DMS 273 treated with DMSO at 0.1 percent for 48 hours (cell line): ENCODE measurements at places on chromosomes 11 and 22.

DNA sequence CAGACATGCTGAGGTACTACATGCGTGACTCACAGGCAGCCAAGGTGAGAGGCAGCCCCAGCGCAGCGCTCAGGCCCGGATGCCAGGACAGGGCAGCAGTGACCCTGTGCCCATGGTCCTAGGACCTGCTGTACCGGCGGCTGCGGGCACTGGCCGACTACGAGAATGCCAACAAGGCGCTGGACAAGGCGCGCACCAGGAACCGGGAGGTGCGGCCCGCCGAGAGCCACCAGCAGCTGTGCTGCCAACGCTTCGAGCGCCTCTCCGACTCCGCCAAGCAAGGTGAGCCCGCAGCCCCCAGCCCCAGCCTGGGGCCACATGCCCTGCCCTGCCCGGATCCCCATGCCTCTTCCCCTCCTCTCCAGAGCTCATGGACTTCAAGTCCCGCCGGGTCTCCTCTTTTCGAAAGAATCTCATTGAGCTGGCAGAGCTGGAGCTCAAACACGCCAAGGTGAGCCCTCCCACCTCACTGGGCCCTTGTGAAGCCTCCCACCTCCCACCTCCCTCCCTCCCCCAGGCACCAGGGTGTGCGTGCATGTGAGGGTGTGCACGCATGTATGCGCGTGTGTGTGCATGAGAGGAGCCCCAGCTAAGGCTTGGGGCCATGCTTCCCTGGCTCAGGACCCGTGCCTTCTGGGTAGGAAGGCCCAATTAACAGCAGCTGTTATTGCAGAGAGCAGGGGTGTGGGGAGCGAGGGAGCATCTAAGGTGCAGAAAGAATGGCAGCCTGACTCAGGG is 5.3 kb downstream of the CFL1 start:
- no peak for DNase-seq

GRCh38 chr22:33409079-33409478 is 350.9 kb upstream of the SYN3 start:
- no peak for DNase-seq

DNA sequence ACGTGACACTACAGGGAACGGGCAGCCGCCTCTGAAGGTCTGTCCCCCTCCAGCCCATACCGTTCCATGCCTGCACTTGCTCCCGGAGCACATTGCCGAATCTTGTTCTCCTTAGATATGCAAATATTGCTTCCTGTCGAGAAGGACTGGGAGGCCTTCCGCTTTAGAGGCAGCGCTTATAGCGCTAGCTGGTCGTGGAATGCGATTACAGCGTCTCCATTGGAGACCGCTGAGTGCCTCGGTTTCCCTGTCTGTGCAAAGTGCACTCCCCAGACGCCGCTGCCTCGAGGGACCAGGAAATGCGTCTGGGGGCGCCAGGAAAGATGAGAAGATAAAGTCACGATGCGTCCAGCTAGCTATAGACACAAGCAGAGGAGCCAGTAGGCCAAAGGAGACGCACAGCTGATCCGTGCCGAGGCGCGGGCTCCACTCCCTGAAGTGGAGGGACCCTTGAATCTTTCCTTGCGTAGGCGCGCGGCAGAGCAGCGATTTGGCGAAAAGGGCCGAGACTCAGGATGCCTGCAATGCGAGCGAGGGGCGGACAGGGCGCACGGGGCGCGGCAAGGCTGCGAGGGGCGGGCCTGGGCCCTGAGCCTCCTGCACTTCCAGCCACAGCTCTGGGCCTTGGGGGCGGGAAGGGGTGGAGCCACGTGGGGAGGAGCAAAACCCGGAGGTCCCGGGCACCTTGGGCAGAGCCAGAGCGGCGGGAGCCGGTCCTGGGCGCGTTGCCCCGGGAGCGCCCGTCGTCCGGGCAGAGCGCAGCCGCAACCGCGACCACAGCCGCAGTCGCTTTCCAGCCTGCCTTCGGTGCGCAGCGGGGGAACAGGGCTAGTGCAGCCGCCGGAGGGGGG is at the start of gene RASSF10:
TSS of gene RASSF10 (plus strand) at position 692 of the 851 bp plus-strand sequence. CDS start 261 bp downstream, outside the sequence.
- DNase-seq, result peak; percentile 22

GRCh38 chr22:27032091-27032761 is 374.8 kb downstream of the MIAT start:
- DNase-seq, result peak; percentile 86

DNA sequence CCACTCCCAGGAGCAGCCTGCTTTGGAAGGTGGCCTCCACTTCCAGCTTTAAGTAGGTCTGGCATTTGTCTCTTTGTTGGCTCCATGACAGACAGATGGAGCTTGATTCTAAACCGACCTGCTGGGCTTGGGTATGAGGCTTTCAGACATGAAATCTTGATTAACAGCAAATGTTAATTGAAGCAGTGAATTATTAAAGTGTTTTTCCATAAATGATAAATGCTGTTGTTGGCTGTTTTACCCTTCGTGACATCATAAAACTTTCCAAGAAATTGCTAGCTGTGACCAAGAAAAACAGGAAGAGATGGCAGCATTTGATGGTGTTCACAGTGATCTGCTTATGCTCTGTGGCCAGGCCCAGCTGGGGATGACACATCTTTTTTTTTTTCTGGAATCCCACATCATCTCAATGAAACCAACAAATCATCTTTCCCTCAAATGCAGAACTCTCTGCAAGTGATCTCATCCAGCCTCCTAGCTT is 66.1 kb downstream of the RBMXL2 start:
- no peak for DNase-seq

DNA sequence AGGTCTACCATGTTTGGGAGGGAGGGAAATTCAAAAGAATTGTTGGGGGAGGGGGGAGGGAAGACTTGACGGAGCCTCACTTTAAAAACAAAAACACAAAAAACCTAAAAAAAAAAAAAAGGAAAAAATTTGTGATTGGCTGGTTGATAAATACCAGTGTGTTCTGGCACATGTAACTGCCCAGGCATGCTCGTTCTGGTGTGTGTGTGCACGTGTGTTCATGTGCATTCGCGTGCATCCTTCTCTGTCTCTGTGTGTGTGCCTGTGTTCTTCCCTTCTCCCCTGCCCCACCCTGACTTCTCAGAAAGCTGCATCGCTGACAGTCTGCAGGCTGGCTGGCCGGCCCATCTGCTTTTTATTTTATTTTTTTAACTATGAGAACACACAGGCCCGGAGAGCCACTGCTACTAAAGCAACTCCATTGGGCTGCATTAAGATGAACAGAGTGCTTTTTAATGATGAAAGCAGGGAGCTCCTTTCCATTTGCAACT is 22.6 kb upstream of the ADSL start:
- DNase-seq, result no peak

DNA sequence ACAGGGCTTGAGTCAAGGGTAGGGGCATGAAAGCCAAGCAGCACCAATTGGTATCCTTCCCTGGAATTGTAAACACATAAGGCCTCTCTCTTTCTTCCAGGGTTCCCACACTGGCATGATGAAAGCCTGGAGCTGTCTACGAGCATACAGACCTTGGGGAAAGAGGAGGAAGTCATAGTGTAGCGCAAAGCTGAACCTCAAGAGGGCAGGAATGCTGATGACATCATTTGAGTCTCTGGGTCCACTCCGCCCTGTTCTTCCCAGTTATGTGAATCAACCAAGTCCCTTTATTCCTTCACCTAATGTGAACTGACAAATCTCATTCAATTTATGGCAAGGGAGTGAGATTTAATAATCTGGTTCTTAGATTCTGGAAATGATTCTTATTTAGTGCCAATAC is 266.4 kb upstream of the NCAM1 start:
- DNase-seq, result no peak

DNA sequence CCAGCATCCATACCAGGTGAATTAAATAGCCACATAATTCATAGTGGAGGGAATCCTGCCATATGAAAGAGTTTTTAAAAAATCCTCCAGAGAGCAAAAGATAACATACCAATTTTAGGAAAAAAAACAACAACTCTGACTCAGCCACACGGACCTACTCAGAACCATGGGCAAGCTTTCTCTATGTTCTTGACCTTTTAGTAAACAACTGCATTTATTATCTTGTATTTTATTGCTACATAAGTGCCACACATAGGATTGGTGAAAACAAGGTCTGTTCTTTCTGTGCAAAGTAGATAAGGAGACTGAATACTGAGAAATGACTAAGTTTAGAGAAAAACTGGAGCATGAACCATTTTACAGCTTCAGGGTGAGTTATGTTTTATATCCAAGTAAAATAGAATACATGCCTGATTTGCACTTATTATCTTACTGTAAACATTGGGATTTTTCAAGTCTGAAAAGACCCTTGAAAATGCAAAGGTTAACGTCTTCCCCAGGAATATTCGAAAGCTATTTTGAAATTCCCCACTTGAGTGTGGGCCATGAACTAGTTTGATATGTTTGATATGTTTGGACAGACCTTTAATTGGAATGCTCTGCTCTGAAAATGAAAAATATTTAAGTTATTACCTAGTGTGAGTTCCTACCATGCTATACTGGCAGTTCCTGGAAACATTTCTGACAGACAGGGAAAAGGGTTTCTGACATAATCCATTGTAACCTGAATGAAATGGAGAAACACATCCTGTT is 89.5 kb upstream of the DDI1 start:
- no peak for DNase-seq

DNA sequence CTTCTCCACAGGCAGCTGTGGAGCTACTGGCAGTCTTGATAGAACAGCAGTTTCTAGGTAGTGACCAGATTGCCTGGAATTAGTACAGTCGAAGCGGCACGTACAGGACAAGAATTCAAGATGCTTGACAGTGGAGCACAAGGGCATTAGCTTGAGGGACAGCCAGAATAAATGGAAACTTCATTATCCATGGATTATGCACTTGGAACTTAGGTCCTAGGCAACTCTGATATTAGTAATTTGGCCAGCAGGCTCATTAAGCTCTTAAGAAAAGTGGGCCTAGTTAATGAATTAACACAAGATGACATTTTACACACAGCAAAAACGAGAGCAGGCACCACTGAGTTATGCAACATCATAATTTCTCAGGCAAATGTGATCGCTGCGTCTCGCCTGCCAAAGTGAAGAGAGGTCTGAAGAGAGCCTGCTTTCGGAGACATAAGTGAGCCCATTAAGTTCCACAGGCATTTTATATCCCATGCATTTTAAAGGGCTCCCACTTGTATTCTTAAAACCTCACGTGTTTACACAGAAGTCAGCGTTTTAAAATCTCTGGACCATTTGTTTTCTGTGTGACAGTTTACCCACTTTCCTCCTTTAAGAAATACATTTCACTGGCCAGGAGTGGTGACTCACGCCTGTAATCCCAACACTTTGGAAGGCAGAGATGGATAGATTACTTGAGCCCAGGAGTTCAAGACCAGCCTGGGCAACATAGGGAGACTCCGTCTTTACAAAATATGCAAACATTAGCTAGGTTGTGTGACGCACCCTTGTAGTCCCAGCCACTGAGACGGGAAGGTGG is 66.2 kb downstream of the COMMD9 start:
- DNase-seq, result no peak

- no peak for DNase-seq
These were observed 414 bp downstream of the JOSD1 start for GRCh38 chr22:38700270-38700788.

DNA sequence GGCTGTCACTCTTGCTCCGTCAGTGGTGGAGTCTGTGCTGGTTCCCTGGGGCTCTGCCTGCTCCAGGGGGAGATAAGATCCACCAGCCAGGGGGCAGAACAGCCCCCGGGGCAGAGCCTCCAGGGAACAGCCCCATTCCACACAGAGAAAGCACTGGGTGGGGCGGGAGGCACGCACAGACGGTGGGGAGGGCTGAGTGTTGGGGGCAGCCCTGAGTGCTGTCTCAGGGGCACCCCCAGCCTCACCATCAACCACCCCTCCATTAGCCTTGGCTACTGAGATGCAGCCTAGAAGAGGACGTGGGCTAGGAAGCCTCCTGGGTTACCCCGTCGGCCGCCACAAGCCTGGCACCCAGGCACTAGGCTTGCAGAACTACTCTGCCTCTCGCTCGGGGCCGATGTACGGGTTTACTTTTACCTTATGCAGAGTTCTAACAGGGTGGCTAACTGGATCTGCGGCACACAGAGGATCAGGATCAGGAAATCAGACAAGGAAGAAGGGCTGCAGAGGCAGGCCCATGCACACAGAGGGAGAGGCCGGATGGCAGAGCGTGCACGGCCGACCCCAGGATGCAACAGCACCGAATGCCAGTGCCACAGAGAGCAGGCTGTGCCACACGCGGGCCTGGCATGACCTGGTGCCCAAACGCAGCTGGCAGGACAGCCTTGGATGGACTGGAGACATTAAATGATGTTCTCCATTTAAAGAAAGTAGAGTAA is 140.5 kb downstream of the CTTN start:
- no peak for DNase-seq

DNA sequence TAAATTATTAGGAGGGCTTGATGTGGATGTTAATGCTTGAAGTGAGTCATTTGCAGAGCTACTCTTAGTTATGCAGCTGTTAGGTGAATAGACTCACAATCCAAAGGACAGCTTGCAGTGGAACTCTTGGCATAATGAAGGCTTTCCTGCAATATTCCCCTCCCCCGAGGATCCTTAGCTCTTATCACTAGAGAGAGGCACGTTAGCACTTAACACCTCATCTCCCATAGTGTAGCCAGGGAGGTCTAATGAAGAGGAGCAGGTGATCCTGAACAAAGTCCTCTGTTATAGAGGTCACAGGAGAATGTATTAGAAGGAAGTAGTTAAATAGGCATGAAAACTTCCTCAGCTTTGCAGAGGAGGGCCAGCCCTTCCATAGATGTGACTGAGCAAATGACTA is 919.2 kb upstream of the FAT3 start:
- no peak for DNase-seq

GRCh38 chr22:46774253-46774979 is 12.0 kb downstream of the TBC1D22A start:
- no peak for DNase-seq

- DNase-seq, result no peak
These were observed 816 bp upstream of the PHRF1 start for GRCh38 chr11:575313-575995.

- no peak for DNase-seq
These were observed 696.0 kb upstream of the CCDC179 start for GRCh38 chr11:23556163-23556750.

DNA sequence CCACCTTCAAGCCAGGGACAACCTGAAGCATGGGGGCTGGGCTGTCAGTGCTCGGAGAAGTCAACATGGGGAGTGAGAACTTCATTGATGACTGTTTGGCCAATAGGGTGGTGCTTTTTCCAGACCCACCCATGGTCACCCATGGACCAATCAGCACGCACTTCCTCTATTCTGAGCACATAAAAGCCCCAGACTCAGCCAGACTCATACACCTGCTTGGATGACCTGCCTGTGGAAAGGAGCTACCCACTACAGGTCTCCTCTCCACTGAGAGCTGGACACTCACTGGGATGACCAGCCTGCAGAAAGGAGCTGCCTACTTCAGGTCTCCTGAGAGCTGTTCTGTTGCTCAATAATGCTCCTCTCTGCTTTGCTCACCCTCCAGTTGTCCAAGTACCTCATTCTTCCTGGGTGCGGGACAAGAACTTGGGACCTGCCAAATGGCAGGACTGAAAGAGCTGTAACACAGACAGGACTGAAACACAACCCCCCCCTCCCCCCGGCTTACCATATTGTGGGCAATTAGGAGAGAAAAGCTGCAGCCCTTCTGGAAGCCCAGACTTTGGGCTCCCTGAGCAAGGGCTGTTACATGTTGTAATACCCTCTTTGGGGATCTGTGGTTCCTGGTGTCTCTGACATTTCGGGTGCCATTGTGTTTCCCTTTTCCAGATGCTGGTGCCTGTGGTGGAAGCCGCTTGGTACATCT is 44.4 kb upstream of the WNT11 start:
- DNase-seq, result no peak
